Mucosa of gallbladder (tissue), 1 donor: ENCODE measurements at places on chromosomes 7 and 10. TPM values are rescaled to one million over a fixed set of nuclear protein-coding genes. Genes with fewer than 3 reads are reported as not detected.

DNA sequence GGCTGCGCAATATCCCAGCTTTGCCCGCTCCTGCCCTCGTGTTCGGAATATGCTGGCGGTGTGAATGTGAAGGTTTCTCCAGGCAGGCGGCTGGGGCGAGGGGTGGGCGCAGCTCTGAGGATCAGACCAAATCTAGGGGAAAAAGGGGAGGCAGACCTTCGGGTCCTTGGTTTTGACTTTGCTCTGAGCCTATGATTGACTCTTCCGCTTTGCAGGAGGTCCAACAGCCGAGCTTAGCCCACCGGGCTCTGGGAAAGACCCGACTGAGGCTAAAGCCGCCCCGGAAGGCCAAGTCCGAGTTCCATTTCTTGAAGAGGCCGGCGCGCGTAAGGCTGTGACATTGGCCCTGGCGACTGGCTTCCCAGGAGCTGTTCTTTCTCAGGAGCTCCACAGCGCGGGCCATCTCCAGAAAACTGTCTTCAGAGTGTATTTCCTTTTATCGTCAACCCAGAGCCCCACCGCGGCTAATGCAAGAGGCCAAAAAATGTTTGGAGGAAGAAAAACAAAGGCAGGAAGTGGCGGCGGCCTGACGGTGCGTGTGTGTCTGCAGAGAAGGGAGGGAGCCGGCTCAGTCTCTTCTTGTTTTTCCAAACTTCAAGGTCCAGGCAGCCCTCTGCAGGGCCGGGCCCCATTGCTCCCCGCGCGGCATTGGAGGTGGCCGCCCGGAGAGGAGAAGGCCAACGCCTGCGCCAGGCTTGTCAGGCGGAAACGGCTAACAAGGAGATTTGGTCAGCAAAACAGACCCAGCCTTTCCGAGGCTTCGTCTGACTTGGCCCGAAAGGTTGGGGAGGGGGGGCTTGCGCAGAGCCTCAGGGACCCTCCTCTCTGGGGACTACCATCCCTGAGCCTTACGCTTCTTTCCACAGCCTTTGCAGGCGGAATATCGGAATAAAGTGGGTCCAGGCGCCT, 3.6 kb upstream of the HOXA11 start:
- DNase-seq = no peak

- no peak for DNase-seq
These were observed 180.8 kb downstream of the JAZF1 start for GRCh38 chr7:27999829-28000228.

GRCh38 chr7:104127204-104127603, 80.6 kb downstream of the ORC5 start:
- DNase-seq = no peak

DNA sequence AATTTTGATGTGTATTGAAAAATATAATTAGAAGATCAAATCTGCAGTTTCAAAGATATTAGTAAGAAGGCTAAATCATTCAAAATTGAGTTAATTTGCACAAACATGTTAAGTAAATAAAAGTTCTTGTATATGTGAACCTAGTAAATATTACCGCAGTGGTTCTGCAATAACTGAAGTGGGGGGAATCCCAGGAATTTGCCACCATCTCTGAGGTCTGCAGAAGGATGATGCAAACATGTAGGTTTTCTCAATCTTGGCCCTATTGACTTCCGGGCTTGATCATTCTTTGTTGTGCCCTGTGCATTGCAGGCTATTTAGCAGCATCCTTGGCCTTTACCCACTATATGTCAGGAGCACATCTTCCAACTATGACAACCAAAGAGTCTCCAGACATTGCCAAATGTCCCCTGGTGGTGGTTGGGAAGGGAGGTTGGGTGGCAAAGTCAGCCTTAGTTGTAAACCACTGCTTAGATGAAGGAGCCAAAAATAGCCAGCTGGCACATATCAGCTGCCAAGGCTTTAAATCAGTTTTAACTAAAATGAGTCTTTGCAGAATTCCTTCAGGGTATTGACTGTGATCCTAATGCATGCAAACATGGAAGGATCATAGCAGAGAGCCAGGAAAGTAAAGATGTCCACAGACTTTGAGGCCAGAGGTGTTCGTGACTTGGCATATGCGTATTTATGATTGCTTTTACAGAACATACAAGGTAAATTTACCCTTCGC, 146.3 kb downstream of the TRIL start:
- DNase-seq = no peak

GRCh38 chr10:71259815-71260501, 47.6 kb downstream of the UNC5B start:
- no peak for DNase-seq

DNA sequence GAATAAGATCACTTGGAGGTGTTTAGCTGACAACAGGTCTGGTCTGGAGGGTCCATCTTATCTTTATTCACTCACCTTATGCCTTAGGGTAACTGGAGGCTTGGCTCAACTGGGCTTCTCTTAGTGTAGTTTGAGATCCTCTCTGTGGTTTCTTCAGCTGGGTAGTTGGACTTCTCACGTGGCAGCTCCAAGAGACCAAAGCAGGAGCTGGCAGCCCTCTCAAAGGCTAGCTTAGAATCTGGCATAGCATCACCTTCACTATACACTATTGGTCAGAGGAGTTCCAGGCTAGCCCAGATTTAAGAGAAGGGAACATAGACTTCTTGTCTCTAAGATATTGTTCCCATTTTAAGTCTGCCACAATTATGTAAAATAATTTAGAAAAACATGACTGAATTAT, 16.4 kb downstream of the ADK start:
- DNase-seq = no peak

DNA sequence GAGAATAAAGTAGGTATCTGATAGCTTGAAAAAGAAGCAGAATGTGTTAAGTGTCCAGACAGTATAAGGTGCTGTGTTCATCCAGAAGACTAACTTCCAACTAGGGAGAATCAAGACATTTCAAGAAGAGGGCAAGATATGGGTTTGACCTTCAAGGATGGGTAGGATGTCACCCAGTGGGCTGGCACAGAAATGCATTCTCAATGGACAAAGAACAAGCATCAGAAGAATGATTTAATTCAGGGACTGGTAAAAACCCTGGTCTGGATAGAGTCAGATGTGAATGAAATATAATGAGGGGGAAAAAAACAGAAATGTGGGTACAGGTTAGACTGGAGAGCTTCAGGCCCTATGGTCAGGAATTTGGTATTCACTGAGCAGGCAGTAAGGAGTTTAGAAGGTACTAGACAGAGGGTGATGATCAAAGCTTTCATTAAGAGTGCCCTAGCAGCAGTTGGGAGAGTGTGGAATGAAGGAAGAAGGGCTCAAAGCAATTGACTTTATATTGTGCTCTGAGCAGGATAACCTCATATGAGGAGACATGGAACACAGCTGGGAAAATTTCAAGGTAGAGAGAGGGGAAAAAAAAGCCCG, 180.7 kb upstream of the ANK3 start:
- no peak for DNase-seq

GRCh38 chr10:69663369-69663947, 33.4 kb downstream of the FAM241B start:
- no peak for DNase-seq

DNA sequence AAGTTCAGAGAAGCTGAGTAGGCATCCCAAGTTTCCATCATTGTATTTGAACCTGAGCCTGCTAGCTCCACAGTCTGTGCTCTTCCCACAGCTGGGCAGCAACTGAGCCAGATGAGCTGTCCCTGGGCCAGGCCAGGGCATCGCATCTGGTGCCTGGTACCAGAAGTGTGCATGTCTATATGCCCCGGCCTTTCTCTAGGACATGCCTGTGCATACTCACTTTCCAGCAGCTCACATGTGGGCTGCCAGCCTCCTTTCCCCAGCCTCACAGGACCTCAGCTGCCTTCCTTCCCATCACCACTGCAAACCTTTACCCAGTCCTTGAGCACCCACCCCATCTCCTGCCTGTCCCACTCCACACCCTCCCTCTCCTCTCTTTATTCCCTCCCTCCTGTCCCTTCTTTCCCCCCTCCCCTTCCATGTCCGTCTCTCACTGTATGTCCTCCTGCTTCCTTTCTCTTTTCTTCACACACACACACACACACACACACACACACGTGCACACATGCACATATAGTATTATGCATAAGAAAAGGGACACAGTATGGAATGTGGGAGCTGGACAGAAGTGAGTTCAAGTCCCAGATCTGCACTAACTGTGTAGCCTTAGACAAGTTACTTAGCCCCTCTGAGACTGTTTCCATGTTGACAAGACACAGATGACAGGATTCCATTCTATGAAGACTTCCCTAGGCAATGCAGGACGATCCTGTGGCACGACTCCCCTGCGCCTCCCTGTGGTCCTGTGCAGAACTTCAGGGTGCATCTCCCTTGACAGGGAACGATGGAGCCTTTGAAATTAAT, 10.9 kb downstream of the CDHR1 start:
- DNase-seq = peak; percentile 64

GRCh38 chr7:37481722-37482288, 33.1 kb upstream of the ELMO1 start:
- no peak for DNase-seq

DNA sequence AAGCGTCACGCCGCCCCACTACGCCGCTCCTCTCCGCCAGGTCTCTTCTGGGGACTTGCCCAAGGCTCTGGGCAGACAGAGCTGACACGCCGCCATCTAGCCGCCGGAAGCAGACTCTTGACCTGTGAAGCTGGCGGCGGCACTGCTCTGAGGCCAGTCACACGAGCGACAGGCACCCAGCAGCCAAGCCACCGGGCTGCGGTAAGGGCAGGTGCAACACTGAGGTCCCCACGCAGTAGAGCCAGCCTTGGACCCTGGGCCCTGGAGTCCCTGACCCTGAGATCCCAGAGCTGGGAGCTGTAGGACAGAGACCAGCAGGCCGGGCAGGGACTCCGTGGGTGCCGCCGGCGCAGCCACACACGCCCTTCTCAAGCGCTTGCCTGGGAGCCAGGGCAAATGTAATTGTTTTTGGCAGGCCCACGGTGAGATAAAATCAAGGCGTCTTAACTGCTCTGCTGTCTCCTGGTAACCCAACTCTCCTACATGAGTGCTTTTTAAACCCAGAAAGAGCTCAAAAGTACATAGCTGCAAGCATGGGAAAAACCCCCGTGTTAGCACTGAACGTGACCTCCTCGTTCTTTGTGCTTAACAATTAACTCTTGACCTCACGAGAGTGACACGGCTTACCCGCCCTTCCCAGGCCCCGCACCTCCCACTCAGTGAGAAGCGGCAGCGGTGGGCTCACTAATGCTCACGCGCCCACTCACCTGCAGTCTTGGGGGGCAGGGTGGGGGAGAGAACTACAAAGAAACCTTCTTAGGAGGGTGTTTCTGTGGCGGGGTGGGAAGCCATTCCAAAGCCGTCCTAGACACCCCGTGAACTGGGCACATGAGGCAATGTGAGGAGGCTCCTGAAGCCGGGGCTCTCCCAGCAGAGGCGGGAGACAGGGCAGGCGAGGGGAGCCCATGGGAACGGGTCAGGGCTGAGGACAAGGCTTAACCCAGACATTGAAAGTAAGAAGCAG, 8.5 kb downstream of the GPER1 start:
- DNase-seq = no peak

GRCh38 chr7:152035817-152036216, 10.3 kb downstream of the GALNT11 start:
- no peak for DNase-seq

- DNase-seq = no peak
These were observed 575.6 kb downstream of the ARL4A start for GRCh38 chr7:13262929-13263530.

DNA sequence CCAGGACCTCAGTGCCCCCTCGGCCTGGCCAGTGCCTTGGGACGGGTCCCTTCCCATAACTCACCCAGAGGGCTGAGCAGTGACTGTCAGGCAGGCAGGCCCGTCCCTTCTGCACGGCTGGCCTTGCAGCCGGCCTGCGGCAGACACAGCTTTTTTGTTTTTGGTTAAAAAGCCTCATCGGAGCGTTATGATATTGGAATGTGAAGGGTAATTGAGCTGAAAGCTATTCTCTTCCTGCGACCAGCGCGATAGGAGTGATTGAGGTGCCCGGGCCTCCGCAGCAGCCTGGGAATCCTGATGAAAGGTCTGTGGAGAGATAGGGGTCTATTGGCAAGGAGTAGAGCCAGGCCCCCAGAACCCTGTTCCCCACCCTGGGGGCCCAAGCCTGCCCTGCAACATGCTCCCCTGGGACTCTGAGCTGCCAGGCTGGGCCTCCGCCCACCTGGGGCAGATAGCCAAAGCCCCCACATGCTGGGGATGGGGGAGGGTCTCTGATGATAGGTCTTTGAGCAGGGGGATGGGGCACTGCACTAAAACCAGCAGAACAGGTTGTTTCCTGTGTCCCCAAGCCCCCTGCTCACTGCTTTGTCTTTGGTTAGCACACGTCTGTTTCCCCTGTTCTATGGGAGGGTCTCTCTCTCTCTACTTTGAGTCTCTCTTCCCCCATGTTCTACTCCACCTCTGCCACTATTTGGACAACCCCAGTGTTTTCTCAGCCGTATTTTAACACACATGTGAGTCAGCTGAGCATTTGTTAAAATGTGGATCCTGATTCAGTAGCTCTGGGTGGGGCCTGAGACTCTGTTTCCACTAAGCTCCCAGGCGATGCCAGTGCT, 131.9 kb downstream of the CDH23 start:
- DNase-seq = no peak

GRCh38 chr7:117124591-117125220, 171.4 kb downstream of the ST7 start:
- peak; percentile 82 for DNase-seq

DNA sequence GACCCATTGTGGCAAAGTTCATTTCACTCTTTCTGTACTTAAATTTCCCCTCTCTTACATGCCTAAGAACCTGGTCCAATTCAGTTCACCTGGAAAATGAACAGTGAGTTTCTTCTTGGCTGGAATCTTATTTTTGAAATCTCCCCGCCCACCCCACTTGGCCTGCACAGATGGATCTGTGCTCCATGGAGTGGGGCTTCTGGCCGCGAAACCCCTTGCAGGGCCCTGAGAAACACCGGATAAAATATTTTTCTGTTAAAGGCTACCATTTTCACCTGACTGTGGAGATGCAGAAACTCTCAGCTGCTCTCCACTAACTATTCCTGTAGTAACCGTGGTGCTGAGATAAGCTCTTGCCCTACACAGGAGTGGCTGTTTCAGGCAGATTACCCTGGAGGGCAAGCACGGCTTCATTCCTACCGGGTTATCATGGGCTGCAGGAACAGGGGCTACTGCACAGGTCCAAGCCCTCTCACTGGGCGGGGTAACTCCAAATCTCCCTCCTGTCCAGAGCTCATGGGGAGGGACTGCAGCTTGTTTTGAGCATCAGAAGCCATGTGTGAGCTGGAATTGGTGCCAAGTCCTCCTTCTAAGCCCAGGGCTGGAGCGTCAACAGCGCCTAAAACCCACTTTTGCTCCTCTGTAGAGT, 118.9 kb downstream of the PRPF18 start:
- no peak for DNase-seq

DCLRE1A gene
- total RNA-seq = 7.7 TPM

SPDYE9 gene
- total RNA-seq = not detected

SRGN gene
- total RNA-seq = 91.4 TPM

TET1 gene
- 3.1 TPM for total RNA-seq

OR2A1 gene
- total RNA-seq = not detected

ZNF273 gene
- total RNA-seq = 9.3 TPM

ASB10 gene
- total RNA-seq = not detected

CPVL gene
- 22.6 TPM for total RNA-seq

ZNF680 gene
- 18.2 TPM for total RNA-seq
